ENCODE measurements at places on chromosomes 16 and 17.

DNA sequence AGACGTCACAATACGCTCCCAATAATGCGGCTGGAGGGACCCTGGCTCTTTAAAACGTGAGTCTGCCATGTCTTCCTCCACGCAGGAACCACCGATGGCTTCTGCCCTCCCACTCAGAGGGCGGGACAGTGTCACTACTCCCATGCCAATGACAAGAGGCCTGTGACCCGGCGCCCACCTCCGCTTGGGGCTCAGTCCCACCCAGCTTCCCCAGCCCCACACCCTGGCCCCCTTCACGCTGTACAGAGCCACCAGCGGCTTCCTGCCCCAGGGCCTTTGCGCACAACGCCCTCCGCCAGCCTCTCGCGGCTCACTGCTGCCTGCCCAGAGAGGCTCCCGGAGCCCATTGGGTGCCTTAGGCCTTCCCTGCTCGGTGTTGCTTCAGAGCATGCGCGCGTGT lies 29.5 kb upstream of the ZNF469 start:
- no peak for DNase-seq

GRCh38 chr17:9522074-9522473 lies 53.5 kb downstream of the STX8 start:
- DNase-seq = peak; percentile 31

- DNase-seq = no peak
These were observed 901.7 kb downstream of the KCNJ2 start for GRCh38 chr17:71071041-71071440.

DNA sequence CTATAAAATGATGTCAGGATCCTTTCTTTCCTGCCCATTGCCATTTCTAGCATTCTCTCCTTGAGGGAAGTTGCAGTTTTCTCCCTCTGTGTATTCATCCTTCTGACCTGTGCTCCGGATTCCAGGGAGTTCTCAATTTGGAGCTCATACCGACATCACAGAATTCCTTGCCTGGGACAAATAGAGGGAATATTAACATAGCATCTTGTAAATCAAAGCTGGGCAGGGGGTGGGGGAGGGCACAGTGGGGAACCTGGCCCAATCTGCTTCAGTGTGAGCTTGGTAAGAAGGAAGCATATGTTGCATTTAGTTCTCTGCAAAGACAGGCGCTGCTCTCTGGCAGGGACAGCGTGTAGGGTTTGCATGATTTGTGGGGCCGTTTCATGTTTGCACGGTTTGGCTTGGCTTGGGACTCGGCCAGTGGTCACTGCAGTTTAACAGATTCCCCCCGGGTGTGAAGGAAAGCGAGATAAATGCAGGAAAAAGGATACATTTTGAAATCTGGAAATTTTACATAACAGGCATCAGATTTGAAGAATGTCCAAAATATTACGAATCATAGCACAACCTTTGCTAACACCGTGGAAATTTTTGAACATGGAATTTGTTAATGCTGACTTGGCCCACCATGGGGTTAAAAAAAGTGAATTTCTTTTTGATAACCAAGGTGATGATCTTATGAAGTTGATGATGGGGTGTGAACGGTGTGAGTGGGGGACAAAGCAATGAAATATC lies 178.0 kb downstream of the WWOX start:
- DNase-seq = no peak

GRCh38 chr17:77145612-77146245 lies 5.0 kb downstream of the SEC14L1 start:
- DNase-seq = peak; percentile 39

GRCh38 chr16:21598701-21599121 lies 666 bp upstream of the METTL9 start:
- no peak for DNase-seq

DNA sequence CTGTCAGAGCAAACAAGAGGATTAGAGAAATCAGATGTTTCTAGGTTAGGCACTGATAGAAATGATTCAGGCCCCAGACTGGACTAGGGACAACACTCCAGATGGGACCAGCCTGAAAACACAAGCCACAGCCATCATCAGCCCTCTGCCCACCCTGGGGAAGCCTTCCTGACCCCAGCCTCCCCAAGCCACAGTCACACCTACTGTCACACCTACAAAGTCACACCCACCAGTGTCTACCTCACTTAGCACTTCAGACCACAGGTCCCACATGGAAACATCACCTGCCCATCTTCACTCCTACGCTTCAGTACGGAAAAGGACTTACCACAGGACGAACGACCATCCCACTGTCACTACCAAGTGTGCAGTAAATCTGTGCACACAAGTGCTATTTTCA lies 197.9 kb downstream of the ZFHX3 start:
- no peak for DNase-seq
